ENCODE measurements at places on chromosomes 1 and 21.

- no peak for DNase-seq
Measured at GRCh38 chr21:27739187-27739586, 772.3 kb upstream of the ADAMTS5 start.

DNA sequence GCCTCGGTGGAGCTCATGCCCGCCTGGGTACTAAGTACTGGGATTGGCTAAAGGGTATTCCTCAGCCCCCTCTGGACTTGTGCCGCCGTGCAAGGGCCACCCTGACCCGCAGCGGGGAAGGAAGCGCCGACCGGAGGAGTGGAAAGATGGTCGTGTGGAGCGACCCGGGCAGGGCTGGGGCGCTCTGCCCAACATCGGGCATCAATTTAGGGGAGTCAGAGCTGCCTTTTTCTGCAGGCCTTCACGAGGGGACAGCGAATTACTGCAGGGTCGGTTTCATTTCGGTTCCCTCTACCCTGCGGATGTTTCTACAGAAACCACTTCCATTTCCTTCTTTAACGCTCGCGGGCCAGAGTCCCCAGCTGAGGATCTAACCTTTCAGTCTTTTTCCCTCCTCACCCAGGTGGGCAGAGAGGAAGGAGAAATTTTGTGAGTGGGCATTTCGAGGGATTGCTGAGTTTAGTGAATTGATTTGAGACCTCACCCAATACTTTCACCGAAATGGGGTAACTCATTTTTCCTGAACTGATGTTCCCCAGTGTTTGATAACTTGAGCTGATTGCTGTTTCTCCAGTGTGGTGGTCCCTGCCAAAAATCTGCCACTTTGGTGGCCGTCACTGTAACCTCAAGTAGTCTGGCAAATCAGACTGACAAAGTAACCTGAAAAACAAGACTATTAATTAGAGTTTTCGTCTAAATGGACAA lies 1.1 kb downstream of the TOR1AIP1 start:
- no peak for DNase-seq

- no peak for DNase-seq
Measured at GRCh38 chr1:74847715-74848114, 114.8 kb downstream of the TYW3 start.

GRCh38 chr1:234710381-234710780 lies 100.4 kb upstream of the IRF2BP2 start:
- no peak for DNase-seq

- no peak for DNase-seq
Measured at GRCh38 chr1:25222606-25223005, 9.7 kb downstream of the SYF2 start.

Data from brain microvascular endothelial cell (primary cell).